ENCODE measurements at places on chromosomes 6 and 20.
A peak's percentile ranks its signal among the peaks of the same experiment; 100 is the strongest.

- no peak for DNase-seq
Measured at GRCh38 chr6:209432-210103, 82.7 kb upstream of the DUSP22 start.

DNA sequence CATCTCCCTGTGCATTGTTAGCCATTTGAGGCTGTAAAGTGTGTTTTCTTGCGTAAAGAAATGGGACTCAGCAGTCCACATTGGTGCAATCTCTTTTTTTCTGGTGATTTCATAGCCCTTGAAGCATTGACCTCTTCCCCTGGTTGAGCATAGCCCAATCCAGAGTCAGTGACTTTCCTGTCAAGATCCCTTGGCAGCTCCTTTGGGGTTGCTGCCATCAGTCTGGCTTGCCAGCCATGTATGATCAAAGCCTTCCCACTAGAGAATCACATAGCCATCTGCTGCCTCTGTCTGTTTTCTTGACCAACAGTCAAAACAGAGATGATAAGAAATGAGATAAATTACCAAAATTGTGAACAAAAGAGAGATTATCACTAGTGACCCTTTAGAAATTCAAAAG, 19.6 kb downstream of the HLA-A start:
- no peak for DNase-seq

GRCh38 chr20:40414843-40415615, 274.0 kb downstream of the MAFB start:
- DNase-seq, result no peak

- DNase-seq, result no peak
Measured at GRCh38 chr6:148398678-148399077, 56.0 kb downstream of the SASH1 start.

DNA sequence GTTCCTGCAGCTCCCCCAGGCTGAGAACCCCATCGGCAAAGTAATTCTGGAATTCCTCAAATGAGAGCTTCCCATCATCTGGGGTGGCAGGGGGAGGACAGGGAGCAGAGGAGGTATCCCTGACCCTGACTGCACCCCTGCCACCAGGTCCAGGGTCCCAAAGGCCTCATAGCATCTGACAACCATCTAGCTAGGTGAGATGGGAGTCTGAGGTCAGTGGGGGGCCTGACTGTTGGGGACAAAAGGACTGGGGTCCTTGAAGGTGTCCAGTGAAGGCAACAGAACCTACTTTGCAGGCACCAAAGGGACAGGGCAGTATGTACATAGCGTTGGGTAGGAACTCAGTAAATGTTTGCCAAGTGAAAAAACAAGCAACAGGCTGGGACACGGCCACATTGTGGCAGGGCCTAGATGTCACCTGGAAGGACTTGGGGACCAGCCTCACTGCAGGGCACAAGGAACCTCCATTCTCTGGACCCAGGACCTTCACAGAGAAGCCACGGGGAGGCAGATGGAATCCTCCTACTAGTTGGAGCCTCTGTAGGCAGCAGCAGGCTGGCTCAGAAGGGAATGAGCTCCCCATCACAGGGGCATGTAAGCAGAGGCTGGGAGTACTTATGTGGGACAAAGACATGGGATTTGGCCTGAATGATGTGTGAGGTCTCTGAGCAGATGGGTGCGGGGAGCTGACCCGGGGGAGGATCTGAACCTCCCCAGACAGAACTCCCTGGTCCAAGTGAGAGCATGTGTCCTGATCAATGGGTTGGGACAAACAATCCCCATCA, 3.3 kb downstream of the NECAB3 start:
- no peak for DNase-seq

DNA sequence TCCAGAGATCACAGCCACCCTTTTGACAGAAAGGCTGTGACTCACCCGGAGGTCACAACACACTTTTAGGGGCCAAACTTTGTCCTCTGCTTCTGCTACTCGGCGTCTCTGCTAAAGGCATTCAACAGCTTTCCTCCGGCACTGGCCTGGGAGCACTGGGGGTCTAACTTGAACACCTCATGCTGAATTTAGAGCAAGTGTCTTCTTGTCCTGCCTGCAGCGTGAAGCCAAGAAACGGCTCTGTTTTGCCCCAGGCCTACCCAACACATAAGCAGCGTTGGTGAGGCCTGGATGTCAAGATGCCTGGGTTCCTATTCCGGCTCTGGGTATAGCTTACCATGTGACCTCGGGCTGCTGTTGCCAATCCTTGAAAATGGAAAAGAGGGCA, 2.3 kb downstream of the CDH22 start:
- no peak for DNase-seq

- DNase-seq, result no peak
Measured at GRCh38 chr6:31614684-31615578, at the start of gene AIF1. AIF1 (plus strand) TSS chr6:31615234; CDS start chr6:31615330, 96 bp downstream.

DNA sequence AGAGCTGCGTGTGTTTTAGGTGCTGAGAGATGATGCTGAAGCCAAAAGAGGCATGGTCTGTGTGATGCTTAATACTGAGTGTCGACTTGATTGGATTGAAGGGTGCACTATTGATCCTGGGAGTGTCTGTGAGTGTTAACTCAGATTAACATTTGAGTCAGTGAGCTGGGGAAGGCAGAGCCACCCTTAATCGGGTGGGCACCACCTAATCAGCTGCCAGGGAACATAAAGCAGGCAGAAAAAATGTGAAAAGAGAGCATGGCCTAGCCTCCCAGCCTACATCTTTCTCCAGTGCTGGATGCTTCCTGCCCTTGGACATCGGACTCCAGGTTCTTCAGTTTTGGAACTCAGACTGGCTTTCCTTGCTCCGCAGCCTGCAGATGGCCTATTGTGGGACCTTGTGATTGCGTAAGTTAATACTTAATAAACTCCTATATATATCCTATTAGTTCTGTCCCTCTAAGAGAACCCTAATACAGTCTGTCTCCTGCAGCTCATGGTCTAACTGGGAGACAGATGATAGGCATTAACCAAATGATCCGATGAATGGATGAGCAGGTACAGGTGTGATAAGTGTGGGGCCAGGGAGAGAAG, 91.6 kb downstream of the TFAP2C start:
- no peak for DNase-seq

- no peak for DNase-seq
Measured at GRCh38 chr6:110095101-110095500, 84.4 kb downstream of the WASF1 start.

DNA sequence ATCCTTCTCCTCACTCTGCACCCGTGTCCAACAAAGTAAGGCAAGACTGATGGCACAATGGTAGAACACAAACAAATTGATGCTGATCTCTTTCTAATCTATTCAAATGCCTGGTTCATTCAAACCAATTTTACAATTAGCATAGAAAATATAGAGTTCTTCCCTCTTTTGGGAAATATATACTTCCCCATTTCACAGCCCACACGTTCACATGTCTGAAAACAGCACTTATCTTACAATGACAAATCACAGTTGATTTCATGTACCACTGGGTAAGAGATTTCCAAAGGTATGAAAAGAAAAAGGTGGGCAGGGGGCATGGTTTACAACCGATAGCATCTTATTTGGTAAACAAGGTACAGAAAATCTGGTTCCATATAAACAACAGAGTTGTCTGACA, 137.6 kb downstream of the RNGTT start:
- no peak for DNase-seq

- DNase-seq, result no peak
Measured at GRCh38 chr6:108588586-108588985, 27.9 kb downstream of the FOXO3 start.

DNA sequence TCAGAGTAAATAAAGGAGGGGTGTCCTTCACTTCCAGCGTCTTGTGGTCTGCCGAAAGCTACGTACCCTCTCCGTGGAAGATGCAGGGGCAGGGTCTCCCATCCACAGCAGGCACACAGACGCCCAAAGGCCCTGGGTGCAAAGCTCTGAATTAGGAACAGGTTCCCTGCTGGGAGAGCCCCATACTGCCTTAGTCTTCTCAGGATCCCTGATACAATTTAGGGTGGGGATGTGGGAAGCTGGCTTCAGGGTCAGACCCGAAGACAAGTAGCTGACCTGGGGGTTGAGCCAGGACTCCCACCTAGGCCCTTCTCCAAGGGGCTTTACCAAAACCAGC, 74.1 kb downstream of the TTLL2 start:
- no peak for DNase-seq

GRCh38 chr20:17542481-17542880, 11.3 kb upstream of the BFSP1 start:
- no peak for DNase-seq

GRCh38 chr6:45445749-45446549, 68.2 kb upstream of the SUPT3H start:
- peak; percentile 99 for DNase-seq

DNA sequence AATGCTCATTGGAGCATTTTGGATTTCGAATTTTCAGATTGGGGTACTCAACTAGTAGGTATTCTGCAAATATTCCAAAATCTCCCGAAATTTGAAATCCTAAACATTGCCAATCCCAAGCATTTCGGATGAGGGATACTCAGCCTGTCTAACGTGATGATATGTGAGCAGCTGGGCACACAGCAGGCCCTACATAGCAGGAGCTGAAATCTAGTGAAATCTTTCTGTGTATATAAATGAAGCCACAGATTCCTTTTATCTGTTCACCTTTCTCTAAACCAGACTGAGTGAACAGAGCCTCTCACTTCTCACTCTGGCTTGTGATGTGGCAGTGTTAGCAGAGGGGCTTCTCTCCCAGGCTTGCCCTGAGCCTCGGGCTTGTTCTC, 17.8 kb downstream of the STX16 start:
- DNase-seq, result no peak

DNA sequence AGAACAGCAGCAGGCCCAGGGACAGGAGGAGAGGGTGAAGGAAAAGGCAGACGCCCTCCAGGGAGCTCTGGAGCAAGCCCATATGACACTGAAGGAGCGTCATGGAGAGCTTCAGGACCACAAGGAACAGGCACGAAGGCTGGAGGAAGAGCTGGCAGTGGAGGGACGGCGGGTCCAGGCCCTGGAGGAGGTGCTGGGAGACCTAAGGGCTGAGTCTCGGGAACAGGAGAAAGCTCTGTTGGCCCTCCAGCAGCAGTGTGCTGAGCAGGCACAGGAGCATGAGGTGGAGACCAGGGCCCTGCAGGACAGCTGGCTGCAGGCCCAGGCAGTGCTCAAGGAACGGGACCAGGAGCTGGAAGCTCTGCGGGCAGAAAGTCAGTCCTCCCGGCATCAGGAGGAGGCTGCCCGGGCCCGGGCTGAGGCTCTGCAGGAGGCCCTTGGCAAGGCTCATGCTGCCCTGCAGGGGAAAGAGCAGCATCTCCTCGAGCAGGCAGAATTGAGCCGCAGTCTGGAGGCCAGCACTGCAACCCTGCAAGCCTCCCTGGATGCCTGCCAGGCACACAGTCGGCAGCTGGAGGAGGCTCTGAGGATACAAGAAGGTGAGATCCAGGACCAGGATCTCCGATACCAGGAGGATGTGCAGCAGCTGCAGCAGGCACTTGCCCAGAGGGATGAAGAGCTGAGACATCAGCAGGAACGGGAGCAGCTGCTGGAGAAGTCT, 25.5 kb downstream of the C20orf173 start:
- no peak for DNase-seq

- no peak for DNase-seq
Measured at GRCh38 chr20:33651562-33652048, 10.5 kb upstream of the C20orf144 start.

DNA sequence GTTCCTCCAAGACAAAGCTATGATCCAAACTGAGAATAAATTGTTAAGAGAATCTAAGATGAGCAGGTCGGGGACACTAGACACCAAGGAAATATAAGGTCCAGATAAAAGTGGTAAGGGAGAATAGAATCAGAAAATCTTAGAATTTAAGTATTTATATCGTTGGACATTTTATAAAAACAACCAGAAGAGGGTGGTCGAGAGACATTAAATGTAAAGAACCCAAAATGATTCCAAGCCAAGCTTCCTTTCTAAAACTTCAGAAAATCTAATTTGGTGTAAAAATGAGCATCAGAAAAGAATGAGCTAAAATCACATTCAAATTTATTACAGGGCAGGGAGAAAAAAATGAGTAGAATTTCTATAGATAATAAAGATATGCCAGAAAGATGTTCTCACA, 97.8 kb upstream of the OGFRL1 start:
- no peak for DNase-seq

All from HS-27A (cell line).